ENCODE measurements at places on chromosomes 7 and 10.

- DNase-seq: peak; percentile 3
These were observed 395.9 kb downstream of the GRM8 start for GRCh38 chr7:126856691-126857291.

DNA sequence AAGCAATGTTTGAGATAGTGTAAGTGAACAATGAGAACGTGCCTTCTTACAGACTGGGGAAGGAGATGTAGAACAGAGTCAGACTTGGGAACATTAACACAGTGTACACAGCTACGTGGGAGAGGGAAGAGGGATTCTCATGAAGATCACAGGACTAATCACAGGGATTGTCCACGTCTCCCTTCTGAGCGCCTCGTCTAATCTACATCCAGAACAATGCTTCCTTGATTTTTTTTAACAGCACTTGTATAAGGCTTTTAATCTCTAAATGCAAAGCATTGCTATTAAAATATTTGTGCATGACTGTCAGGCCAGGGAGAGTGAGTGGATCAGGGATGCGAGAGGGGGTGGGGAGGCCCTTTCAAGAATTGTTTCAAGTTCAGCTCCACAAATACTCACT, 62.7 kb downstream of the MET start:
- DNase-seq: no peak

- no peak for DNase-seq
These were observed 373.9 kb downstream of the SFMBT2 start for GRCh38 chr10:7036951-7037350.

GRCh38 chr10:6583447-6583846, 3.4 kb upstream of the PRKCQ start:
- peak; percentile 79 for DNase-seq

GRCh38 chr7:30788640-30789333, 17.6 kb downstream of the MINDY4 start:
- no peak for DNase-seq

DNA sequence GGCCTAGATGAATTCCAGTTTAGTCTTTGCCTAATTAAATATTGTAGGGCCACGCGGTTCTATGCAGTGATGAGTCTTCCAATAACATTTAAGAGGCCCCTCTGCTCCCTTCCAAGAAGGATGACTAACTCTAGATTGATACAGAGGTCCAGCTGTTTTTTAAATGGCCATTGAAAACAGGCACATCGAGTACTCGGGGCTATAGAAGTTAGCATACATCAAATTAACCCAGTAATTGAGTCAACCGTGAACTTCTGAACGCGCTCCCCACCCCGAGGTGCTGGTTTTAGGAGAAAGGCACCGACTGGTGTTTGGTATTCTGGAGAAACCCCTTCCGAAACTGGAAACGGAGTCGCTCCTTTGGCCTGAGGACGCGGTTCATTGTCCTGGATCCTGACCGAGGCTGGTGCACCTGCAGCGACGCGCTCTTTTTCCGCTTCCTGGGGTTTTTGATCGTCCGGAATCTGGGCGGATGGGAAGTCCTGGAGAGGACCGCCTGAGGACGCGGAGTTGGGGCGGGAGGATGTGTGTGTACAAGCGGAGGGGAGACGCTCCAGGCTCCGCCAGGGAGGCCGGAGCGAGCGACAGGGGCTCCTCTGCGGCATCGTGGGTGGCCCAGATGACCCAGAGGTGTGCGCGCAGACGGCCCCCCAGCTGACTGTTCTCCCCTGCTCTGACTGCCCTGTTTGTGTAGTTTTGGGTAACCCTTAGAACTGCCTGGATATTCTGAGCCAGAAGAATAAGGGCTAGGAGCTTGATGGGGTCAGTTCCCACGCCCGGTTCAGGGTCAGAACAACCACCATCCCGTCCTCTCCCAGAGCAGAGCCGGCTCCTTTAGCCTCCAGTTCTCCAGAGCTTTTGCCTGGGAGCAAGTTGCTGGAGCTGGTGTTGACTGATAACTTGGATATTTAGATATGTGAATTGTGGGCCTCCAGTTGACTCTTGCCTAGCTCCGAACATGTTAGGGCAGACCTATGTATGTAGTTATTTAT, 711 bp downstream of the FAM221A start:
- DNase-seq: peak; percentile 40

GRCh38 chr7:133358708-133359107, 105.8 kb downstream of the EXOC4 start:
- DNase-seq: no peak

GRCh38 chr10:124911124-124912067, 30.5 kb upstream of the ZRANB1 start:
- DNase-seq: no peak

- no peak for DNase-seq
These were observed 6.7 kb upstream of the INHBA start for GRCh38 chr7:41709621-41710020.

- no peak for DNase-seq
These were observed 282.5 kb downstream of the INHBA start for GRCh38 chr7:41420421-41420820.

GRCh38 chr7:129771928-129772479, 160.5 kb downstream of the NRF1 start:
- DNase-seq: no peak

DNA sequence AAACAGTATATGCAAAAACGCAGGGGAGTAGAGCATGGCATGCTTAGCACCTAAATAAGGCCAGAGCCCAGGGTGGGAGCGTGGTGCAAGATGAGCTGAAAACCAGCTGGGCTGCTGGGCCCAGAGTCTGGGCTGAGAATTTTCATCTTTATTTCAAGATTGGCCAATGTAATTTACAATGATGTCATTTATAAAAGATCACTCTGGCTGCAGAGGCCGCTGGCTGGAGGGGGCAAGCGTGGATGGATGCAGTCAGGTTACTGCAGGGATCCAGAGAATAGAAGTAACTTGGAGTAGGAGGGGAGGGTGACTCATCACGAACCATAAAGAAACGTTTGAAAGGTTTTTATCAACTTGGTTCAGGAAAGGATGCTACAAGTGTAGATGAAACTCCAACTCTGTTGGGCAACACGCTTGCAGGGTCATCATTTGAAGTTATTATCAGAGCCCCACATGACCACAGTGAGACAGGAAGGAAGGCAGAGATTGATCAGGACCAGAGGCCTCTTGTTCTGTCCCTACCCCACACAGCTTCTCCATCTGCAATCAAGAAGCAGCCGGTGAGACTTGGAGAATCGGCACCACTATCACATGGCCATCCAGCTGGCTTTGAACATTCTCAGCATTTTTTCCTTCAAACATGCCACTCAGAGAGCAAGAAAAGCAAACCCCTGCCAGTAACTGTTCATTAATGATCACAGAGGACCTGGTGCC, 49.2 kb downstream of the ODAD2 start:
- no peak for DNase-seq

DNA sequence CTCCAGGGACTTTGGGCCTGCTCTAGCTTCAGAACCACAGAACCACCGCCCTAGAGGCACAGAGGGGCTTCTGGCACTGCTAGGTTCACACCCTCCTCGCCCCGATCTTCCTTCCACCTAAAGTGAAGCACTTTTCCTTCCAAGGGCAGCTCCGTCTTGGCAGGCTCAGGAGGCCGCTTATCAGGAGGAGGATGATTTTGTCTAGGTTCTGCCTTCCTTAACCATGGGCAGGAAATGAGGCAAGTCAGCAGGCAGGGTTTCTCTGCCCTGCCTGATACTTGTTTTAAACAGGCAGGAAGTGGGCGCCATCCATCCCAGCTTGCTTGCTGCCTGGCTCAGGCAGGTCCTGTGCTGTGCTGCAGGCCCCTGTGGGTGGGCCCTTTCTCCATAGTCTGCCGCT, 8.3 kb upstream of the ATP6V0E2 start:
- DNase-seq: peak; percentile 45
